ENCODE measurements at places on chromosomes 12 and 14. TPM values are rescaled to one million over a fixed set of nuclear protein-coding genes. Genes with fewer than 3 reads are reported as not detected.

IRF9 gene
- 142 TPM for total RNA-seq

EXOC5 gene
- total RNA-seq: 38.0 TPM

BEGAIN gene
- under 0.01 TPM for total RNA-seq

CDH24 gene
- total RNA-seq: 5.6 TPM

NTN4 gene
- 28.6 TPM for total RNA-seq

MIP gene
- not detected for total RNA-seq

INHBC gene
- total RNA-seq: not detected

KTN1 gene
- 164 TPM for total RNA-seq

SLC2A14 gene
- 0.17 TPM for total RNA-seq

GPR135 gene
- 3.0 TPM for total RNA-seq

CD27 gene
- 0.17 TPM for total RNA-seq

PIWIL1 gene
- not detected for total RNA-seq

IFI27L2 gene
- total RNA-seq: 225 TPM

GALNT16 gene
- 8.5 TPM for total RNA-seq

KLHL33 gene
- total RNA-seq: 1.5 TPM

CD4 gene
- 14.4 TPM for total RNA-seq

RDH16 gene
- 0.17 TPM for total RNA-seq

RILPL2 gene
- total RNA-seq: 3.1 TPM

PTGER2 gene
- total RNA-seq: 30.0 TPM

CEBPE gene
- not detected for total RNA-seq

KRT75 gene
- total RNA-seq: not detected

FOXG1 gene
- total RNA-seq: not detected

GPR132 gene
- total RNA-seq: 0.26 TPM

RNASE3 gene
- not detected for total RNA-seq

PZP gene
- total RNA-seq: not detected

ACAD10 gene
- total RNA-seq: 16.2 TPM

LRRC9 gene
- not detected for total RNA-seq

KCNK10 gene
- not detected for total RNA-seq

DPF3 gene
- 13.7 TPM for total RNA-seq

RNASE11 gene
- total RNA-seq: not detected

KRT83 gene
- total RNA-seq: not detected

APAF1 gene
- total RNA-seq: 19.3 TPM

LRP1-AS gene
- not detected for total RNA-seq

CDKN1B gene
- 50.9 TPM for total RNA-seq

LMO3 gene
- total RNA-seq: 0.50 TPM

MYF5 gene
- total RNA-seq: not detected

LEMD3 gene
- total RNA-seq: 17.7 TPM

ADSS1 gene
- 2.3 TPM for total RNA-seq

LRRK2 gene
- total RNA-seq: 10.8 TPM

KRT79 gene
- total RNA-seq: not detected

MIPOL1 gene
- total RNA-seq: 8.6 TPM

POTEM gene
- total RNA-seq: not detected

CLEC14A gene
- 2.6 TPM for total RNA-seq

ESR2 gene
- total RNA-seq: 0.66 TPM
